ENCODE measurements at places on chromosomes 11 and 22. TPM values are rescaled to one million over a fixed set of nuclear protein-coding genes. Genes with fewer than 3 reads are reported as not detected.

Gene JHY
- total RNA-seq = 1.3 TPM

- peak; percentile 64 for DNase-seq
These were observed 42.6 kb downstream of the GNB1L start for GRCh38 chr22:19811811-19812771.

GRCh38 chr22:30872285-30873041, 96.1 kb downstream of the MORC2 start:
- peak; percentile 57 for DNase-seq

DNA sequence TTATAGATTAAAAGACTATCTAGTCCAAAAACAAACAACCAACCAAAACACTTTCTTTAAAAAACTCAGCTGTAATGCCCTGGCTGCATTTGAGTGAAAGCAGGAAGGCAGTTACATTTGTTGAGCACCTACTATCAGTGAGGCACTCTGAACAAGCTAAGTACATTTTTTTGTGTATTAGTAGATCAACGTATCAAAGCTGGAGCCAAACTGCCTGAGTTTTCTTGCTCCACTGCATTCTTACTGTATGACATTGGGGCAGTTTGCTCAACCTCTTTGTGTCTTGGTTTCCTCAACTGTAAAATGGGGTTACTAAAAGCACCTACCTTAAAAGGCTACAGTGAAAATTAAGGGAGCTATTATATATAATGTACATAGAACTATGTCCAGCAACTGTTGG, 22.0 kb downstream of the COA4 start:
- DNase-seq = no peak
